ENCODE measurements at places on chromosomes 7 and 10.

- DNase-seq, result no peak
Observed at GRCh38 chr7:17584822-17585221, 286.4 kb downstream of the AHR start.

DNA sequence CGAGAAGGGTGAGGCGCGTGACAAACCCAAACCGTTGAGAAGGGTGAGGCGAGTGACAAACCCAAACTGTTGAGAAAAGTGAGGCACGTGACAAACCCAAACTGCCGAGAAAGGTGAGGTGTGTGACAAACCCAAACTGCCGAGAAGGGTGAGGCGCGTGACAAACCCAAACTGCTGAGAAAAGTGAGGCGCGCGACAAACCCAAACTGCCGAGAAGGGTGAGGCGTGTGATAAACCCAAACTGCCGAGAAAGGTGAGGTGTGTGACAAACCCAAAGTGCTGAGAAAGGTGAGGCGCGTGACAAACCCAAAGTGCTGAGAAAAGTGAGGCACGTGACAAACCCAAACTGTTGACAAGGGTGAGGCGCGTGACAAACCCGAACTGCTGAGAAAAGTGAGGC, 25.0 kb downstream of the ESYT2 start:
- DNase-seq, result no peak

DNA sequence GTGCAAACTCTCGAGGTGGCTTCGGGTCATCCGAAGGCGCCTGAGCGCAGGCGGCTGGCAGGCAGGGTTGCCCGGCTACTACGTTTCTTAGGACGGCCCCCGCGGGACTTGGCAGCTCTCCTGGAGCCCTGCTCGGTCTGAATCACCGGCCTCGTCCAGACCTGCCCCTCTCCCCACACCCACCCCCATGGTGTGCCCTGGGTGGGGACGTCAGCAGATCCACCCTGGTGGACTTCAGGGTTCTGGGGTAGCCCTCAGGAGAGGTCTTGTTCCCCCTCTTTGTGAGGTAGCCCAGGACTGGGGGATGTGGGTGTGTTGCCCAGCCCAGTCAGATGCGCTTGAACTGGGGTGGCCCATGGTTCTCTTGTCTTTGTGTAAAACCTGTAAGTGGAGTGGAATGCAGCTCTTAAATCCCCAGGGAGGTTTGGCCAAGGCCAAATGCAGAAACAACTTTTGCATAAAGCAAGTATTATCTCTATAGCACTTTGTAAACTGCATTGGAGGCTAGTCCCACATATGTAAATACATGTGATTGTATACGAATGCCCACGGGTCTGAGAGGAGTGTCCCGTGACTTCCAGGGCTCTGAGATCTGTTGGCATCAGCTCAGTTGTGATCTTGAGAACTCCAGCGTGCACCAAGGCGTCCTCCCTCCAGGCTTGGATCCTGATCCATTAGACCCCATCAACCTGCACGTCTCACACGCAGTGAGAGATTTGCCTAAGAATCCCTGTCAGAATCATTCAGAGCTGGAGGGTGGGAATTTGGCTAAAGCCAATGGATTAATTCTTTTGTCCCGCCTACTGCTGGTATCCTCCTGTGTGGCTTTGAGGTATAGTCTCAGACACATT, 1.8 kb downstream of the PFKFB3 start:
- no peak for DNase-seq

DNA sequence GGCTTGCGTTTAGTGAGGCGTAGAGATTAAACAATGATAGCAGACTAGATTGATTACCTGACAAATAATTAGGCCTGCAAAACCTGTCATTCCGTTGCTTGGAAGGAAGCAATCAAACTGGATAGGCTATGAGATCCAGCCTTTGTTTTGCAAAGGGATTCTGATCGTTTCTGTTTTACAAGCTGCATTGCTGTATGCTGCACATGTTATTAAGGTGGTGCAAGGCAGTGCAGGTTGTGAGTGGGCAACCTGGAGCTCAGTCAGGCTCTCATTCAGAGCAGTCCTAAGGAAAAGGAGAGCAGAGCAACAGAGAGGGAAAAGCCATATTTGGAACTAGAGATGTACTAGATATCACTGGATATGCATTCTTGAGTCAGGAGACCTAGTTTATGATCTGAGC, 6.9 kb upstream of the NOBOX start:
- no peak for DNase-seq

DNA sequence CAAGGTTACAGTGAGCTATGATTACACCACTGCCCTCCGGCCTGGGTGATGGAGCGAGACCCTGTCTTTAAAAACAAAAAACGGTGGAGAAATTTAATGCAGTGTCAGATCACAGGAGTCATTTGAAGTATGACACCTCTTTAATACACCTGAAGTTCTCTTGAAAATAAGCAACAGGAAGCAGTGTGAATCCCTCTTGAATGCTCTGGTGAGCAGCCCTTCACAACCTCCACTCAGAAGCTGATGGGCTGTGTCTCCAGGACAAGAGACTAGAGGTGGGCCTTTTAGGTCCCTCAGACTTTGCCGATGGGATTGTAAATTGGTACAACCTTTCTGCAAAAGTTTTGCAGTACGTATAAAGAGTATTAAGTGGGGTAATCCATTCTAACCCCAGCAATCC, 50.1 kb downstream of the CYP26A1 start:
- DNase-seq, result no peak

DNA sequence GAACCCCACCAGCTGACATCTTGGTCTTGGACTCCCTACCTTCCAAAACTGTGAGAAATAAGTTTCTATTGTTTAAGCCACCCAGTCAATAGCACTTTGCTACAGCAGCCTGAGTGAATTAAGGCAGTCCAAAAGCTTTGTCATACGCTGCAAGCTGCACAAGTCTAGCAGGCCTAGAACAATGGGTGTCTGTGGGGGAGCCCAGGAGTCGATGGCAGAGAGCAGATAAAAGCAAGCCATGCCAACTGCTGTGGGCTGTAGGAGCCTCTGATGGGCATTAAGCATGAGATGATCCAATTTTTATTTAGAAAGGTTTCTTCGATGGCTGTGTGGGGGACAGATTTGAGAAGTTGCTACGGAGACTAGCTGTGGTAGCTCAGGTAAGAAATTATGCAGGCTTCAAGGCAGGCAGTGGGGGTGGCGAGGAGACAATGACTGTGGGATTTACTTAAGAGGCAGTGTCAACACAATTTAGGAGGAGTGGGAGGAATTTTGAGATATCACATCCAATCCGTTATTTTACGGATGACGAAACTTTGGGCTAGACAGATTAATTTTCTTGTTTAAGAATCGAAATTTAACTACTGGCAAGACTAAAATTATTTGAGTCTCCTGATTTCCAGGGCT, 110.4 kb downstream of the NRCAM start:
- DNase-seq, result no peak

DNA sequence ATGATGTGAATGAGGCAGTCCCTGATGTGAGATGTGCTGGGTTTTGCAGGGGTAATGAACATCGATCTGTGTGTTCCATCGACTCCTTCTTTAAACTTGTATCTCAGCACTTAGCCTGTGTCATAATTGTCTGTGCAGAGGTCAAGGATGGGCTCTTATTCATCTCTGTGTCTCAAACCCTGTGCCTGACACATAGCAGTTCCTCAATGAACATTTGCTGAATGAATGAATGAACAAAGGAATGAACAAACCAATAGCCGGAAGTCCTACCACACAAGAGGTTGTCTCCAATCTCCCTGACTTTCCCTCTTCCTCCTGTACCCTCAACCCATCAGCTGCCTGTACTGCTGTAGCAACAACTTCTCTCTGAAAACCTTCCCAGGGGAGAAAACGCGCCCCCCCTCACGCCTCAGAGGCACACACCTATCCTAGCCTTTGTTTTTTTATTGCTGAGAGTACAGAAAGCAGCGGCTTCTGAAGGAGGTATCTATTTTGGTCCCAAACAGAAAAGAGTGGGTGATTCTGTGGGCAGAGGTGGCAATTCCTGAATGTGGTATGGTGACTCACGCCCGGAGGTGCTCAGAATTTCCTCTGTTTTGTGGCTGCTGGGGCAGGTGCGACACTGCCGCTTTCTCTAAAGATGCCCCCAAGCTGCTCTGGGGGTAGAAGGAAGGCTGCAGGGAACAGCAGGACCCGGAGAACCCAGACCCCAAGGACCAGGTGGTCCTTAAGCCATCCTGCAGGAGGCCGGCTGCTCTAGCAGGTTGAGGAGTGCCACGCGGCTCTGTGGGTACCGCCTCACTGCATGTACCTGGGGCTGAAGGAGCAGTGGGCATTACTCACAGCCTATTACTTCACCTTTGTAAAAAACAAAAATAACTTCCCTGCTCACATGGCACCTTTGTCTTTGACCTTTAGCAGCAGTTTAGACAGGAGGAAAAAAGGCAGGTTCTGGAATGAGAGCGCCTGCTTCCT, 9.6 kb downstream of the IL2RA start:
- peak; percentile 68 for DNase-seq

DNA sequence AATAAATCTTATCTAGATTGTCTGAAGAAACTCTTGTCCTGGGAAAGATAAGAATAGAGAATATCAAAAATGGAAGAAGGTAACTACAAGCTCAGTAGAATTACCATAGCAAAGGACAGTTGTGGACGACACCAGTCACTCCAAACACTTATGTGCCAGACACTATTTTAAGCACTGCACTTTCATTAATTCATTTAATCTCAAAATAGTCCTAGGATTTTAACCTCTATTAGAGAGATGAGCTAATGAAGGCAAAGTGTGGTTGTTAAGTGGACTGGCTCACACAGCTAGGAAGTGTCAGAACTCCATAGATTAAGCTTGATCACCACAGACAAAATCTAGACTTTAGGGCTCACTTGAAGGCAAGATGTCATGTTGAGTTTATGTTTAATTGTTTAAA, 168.9 kb downstream of the CDC14C start:
- no peak for DNase-seq

DNA sequence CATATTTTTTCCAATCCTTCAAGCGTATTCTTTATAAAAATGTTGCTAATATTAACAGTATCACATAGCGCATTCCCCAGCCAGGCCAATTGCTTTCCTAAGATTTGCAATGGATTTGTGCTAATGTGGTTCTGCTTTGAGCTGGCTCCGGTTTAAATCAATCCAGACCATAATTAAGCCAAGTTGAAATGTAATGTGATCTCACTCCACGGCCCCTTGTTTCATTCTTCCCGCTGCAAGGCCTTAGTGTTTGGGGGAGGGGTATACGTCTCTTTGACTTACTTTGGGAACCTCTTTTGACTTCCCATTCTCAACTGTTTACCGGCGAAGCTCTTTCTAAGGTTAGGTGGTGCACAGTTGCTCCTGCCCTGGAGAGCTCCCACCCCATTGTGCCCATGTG, 86.4 kb downstream of the PRPF18 start:
- no peak for DNase-seq

DNA sequence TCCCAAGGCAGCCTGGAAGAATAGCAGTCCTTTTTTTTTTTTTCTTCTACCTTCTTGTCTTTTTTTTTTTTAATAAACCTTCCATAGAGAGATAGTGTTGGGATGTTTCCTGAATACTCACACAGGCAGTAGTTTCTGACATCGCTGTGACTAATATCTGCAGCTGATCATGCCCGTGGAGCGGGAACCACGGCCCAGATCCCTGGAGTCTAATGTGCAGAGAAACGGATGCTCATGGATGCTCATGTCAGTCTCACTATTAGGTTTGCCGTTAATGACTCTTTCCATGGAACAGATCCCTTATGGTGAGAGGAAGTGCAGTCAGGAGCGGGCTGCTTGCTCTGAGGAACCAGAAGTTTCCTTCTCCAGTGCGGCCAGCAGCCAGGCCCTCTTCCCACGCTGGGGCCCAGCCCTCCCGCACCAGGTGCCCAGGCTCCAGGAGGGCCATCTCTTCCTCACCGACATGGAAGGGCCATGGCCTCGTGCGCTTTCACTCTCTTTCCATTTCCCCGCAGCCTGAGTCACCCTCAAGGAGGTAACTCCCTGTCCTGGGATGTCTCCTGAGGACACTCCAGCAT, 132.5 kb downstream of the WDR37 start:
- DNase-seq, result no peak

DNA sequence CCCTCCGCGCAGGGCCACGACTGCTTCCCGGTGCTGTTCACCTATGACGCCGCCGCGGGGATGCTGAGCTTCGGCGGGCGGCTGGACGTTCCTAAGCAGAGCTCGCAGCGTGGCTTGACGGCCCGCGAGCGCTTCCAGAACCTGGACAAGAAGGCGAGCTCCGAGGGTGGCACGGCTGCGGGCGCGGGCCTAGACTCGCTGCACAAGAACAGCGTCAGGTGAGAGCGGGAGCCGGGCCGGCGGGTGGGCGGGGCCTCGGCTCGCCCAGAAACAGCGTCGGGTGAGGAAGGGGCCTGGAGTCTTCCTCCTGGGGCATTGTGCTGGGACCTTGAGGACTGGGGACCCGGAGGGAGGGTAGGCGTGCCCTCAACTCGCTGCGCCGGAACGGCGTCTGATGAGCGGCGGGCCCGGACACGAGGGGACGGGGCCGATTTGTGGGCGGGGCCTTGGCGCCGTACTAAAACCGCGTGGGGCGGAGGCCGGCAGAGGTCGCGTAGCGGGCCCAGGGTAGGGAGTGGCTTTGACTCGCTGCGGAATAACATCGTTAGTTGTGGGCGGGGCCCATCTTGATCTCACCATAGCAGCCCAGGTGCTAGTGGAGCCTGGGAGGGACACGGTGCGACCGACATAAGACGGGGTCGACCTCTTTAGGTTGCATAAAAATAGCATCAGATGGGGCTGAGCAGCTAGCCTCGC, 15.6 kb downstream of the PDAP1 start:
- peak; percentile 65 for DNase-seq

- DNase-seq, result no peak
Observed at GRCh38 chr10:49328401-49329145, 29.6 kb downstream of the C10orf71 start.

GRCh38 chr7:29955799-29956486, 33.7 kb downstream of the SCRN1 start:
- DNase-seq, result no peak

- DNase-seq, result no peak
Observed at GRCh38 chr7:4026941-4027486, 655.1 kb upstream of the FOXK1 start.

DNA sequence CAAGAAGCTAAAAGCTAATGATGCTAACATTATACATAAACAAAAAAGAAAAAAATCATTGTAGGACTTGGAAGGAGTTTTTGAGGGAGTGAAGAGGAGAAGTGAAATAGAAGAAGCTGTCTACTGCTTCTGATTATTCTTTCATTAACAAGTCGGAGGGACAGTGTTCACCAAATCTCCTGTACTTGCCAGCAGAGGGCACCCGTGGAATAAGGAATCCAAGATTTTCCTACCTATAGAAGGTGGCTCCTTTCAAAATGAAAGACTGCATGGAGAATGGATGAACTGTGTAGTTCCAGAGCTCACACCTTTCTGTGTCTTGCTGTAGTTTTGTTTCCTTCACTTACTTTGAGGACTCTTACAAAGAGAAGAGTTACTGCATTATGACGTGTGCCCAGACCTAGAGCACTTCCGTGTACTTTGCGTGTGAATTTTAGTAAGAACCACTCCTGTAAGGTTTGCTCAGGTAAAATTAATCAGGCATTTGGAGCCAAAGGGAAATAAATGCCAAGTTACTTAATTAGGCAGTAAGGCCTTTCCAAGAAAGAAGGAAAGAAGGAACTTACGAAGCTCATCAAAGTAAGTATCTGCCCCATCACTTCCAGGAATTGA, 145.1 kb downstream of the SEMA3D start:
- no peak for DNase-seq

- no peak for DNase-seq
Observed at GRCh38 chr7:54392935-54393334, 149.2 kb upstream of the VSTM2A start.

GRCh38 chr10:58094985-58095718, 172.5 kb downstream of the IPMK start:
- DNase-seq, result no peak
